ENCODE measurements at places on chromosomes 4 and X.

DNA sequence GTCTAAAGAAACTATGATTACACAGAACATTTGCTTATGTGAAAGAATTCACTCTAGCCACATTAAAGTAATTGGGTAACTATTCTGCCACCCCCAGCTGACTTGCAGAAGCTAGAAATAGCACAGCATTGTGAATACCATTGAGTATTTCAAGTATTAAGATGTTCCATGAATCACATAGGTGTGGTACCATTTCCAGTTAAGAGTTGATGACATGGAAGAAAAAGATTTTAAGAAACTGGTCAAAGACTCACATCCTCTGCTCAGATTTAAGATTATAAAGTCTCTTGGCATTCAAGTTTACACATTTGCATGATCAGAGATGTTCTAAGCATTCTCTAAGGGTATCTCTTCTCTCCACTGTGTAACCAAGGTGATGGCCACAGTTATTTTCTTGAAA, 287.5 kb downstream of the CAMK2D start:
- DNase-seq: no peak

DNA sequence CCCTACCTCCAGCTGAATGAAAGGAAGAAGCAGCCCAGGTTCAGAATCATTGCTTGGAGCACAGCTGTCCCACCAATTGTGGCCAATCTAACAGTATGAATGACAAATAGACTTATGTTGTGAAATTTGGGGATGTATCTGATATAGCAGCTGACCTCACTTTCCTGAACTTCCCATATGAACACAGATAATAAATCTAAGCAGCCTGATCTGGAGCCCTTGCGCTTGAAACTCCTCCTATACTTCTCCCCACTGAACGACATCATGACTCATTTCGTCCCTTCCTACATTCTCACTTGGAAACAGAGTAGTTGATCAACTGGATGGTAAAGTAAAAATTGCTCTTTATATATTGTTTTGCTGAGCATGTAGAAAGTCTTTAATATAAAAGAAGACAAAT, 24.2 kb upstream of the AMELX start:
- DNase-seq: no peak

GRCh38 chr4:176949029-176949428, 156.3 kb upstream of the VEGFC start:
- DNase-seq: no peak

DNA sequence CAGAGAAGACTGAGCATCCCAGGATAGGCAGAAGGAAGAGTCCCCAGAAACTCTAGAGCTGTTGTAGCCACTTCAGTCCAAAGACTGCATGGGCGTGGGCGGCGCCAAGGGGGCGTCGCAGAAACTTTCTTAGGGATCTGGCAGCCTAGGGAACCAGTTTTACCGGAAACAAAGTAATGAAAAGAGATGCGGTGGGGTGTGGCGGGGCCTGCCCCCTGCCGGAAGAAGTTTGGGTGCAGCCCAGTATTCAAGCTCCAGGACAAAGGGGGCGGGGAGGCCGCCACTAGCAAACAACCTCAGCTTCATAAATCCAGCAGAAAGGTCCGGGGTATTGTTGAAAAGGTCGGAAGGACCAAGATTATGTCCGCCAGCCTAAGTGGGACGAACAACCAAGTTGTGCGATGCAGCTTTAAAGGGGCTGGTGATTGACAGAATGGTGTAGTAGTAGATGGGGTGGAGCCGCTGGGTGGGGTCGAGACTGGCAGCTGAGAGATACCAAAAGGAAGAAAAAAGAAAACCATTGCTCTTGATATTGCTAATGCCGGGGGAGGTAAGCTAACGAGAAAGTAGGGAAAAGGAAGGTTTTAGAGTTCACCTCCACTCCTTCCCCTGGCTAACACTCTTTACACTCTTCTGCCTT, 190.5 kb downstream of the RRAGB start:
- DNase-seq: no peak

GRCh38 chr4:157702831-157703230, 470.0 kb downstream of the GASK1B start:
- no peak for DNase-seq

DNA sequence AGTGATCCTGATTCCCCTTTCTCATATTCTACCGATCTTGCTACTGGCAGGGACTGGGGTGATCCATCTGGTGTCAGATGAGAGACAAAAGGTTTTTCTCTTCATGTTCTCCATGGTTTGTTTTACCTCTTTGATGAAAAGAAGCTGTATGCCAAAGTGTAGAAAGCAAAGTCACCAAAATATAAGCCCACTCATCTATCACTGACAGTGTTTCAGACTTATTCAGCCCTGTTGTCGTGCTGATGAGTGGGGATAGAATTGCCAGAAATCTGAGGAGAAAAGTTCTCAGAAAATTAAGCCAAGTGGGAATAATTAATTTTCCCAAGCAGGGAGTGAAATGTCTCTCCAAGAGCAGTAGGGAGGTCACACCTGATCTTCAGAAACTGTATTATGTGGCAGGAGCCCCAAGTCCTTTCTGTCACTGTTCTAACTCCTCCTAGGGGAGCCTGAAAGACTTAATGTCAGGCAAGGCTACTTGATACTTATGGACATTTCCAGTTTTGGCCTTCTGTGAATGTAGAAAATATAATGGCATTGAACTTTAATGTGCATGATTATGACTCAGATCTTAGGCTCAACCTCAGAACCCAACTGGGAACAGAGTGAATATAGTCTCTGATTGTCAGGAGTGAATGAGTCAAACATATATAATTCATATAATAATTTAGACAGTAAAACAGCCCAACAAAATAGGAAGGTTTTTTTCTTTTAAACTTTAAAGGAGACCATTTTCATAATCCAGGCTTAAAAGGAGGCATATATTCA, 298.1 kb downstream of the ANKRD50 start:
- DNase-seq: no peak

- DNase-seq: no peak
Measured at GRCh38 chrX:110449312-110449711, 90.7 kb downstream of the RTL9 start.

- no peak for DNase-seq
Measured at GRCh38 chrX:155071694-155072280, 479 bp downstream of the BRCC3 start.

- no peak for DNase-seq
Measured at GRCh38 chr4:49036528-49036927, 50.5 kb downstream of the CWH43 start.

GRCh38 chr4:15012017-15012788, 9.9 kb downstream of the CPEB2 start:
- no peak for DNase-seq

DNA sequence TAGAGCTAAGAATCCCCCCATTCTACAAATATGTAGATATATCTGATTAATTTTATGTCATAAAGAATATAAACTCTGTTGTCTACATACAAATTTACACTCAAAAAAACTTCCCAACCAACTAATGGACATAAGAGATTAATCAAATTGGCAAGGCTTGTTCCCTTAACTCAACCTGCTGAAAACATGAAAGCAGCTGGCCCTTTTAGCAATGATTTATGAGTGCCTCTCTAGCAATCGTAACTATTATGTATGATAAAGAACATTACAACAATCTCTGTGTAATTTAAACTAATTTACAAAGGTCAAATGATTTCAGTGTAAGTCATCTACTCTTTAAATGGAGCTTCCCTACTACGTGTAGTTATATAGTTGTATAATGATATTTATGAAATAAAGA, 83.1 kb upstream of the FTHL17 start:
- DNase-seq: no peak
